ENCODE measurements at places on chromosomes 13 and 19. TPM values are rescaled to one million over a fixed set of nuclear protein-coding genes. Genes with fewer than 3 reads are reported as not detected.
A peak's percentile ranks its signal among the peaks of the same experiment; 100 is the strongest.

UFM1 gene
- 17.0 TPM for polyA plus RNA-seq

SIAH3 gene
- polyA plus RNA-seq, result 0.08 TPM

RUBCNL gene
- polyA plus RNA-seq, result 0.07 TPM

ADGRE1 gene
- 11.2 TPM for polyA plus RNA-seq

WDR87 gene
- polyA plus RNA-seq, result not detected

MAMSTR gene
- 1.1 TPM for polyA plus RNA-seq

TNFSF9 gene
- 9.9 TPM for polyA plus RNA-seq

GRCh38 chr19:1843646-1844394, 4.5 kb downstream of the REXO1 start:
- 0 out of 2 replicates have a peak, but pooled peaks cover 7% of the 10 kb centered on the region for H3K4me1 ChIP-seq
- no peaks in the 10 kb centered on the region for H3K27me3 ChIP-seq
- no peaks in the 10 kb centered on the region for H3K36me3 ChIP-seq
- H3K4me3 ChIP-seq, result no peak overlapping the region
- no peak for DNase-seq
- H3K27ac ChIP-seq, result no peak overlapping the region

DNA sequence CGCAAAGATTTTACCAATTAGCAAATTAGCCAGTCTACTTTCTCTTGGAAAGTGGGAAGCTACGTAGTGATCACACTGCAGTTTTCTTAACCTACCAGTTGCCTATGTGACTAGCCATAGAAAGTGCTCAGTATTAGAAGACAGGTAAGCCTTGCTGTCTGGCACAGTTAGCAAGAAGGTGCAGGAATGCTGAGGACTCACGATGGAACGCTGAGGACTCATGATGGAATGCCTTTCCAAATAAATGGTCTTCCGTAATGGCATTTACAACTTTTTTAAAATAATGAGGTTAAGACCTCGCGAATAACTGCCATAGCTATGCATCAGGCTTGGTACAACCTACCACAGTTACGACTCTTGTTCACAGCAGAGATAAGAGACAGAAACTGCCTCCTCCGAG, 1645.6 kb upstream of the MIR17HG start:
- no peaks in the 10 kb centered on the region for H3K27me3 ChIP-seq
- no peak overlapping the region for H3K27ac ChIP-seq
- no peaks in the 10 kb centered on the region for H3K36me3 ChIP-seq
- no peak for DNase-seq

DNA sequence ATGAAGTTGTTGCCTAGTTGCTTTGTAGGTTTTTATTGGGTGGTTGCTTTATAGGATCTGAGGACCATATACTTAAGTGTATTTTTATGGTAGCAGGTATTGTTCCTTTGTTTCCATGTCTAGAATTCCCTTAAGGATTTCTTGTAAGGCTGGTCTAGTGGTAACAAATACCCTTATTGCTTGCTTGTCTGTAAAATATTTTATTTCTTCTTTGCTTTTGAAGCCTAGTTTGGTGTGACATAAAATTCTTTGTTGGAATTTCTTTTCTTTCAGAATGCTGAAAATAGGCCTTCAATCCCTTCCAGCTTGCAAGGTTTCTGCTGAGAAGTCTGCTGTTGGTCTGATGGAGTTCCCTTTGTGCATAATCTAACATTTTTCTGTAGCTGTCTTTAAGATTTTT, 18.1 kb upstream of the ZSCAN5A start:
- H3K36me3 ChIP-seq, result no peaks in the 10 kb centered on the region
- no peak for DNase-seq
- no peaks in the 10 kb centered on the region for H3K4me1 ChIP-seq
- H3K4me3 ChIP-seq, result no peak overlapping the region

DNA sequence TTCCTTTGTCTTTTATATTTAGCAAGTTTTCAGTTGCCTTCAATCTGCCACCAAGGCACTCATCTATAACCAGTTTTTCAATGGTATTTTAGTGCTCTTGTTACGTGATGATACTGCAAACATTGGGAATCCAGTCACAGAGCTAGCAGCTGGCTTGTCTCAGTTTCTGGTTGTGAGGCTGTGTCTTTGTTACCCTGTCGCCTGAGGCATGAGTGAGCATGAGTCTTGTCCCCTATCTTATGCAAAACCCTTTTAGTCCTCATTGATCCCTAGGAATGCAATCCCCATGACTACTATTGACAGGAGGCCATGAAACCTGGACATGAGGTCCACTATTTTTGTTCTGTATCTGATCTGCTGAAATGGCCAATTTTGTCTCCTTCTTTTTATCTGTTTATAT, 391.0 kb downstream of the LMO7 start:
- no peaks in the 10 kb centered on the region for H3K27me3 ChIP-seq
- no peak for DNase-seq
- no peak overlapping the region for H3K27ac ChIP-seq
- H3K4me3 ChIP-seq, result no peak overlapping the region
- no peaks in the 10 kb centered on the region for H3K4me1 ChIP-seq

DNA sequence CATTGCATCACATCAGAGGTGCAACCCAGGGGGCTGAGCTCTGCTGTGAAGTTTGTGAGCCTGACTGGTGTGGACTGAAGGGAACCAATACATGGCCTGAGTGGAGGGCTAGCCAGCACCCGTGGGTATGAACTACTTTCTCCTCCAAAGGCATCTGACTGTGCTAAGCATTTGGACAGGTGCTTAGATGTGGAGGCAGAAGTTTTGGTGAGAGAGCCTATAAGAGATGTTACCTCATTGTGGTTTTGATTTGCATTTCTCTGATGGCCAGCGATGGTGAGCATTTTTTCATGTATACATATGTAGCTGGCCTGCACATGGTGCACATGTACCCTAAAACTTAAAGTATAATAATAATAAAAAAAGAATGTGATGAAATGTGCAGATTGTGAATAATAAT, 46.9 kb downstream of the TEX29 start:
- no peaks in the 10 kb centered on the region for H3K4me1 ChIP-seq
- no peak overlapping the region for H3K4me3 ChIP-seq
- no peaks in the 10 kb centered on the region for H3K36me3 ChIP-seq
- no peak overlapping the region for H3K27ac ChIP-seq

DNA sequence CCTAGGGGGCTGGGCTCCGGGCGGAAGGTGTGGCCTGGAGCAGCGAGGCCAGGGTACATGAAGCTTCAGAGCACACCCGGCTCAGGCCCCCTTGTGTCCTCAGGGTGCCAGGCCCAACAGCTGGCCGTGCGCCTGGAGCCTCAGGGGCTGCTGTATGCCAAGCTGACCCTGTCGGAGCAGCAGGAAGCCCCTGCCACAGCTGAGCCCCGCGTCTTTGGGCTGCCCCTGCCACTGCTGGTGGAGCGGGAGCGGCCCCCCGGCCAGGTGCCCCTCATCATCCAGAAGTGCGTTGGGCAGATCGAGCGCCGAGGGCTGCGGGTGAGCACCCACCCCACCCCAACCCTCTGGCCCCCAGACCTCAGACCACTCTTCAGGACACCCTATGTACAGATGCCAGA, 3.2 kb downstream of the SYDE1 start:
- H3K4me3 ChIP-seq, result no peak overlapping the region
- H3K27me3 ChIP-seq, result no peaks in the 10 kb centered on the region
- no peak overlapping the region for H3K27ac ChIP-seq
- peaks cover 36% of the 10 kb centered on the region for H3K36me3 ChIP-seq
- DNase-seq, result peak; percentile 23
- H3K4me1 ChIP-seq, result no peaks in the 10 kb centered on the region

DNA sequence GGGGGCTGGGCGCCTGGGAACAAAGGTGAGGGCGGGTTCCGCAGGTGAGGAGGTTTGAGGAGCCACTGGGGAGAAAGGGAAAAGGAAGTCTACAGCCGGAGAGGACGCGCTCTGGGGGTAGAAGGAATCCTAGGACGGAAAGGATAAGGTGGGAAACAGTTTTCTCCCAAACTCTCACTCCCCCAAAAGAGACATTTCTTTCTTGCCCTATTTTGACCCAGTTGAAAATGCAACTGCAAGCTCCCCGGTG, 651 bp upstream of the POLR1D start:
- no peak for DNase-seq
- peaks cover 9% of the 10 kb centered on the region for H3K4me1 ChIP-seq
- H3K36me3 ChIP-seq, result peaks cover 21% of the 10 kb centered on the region

DNA sequence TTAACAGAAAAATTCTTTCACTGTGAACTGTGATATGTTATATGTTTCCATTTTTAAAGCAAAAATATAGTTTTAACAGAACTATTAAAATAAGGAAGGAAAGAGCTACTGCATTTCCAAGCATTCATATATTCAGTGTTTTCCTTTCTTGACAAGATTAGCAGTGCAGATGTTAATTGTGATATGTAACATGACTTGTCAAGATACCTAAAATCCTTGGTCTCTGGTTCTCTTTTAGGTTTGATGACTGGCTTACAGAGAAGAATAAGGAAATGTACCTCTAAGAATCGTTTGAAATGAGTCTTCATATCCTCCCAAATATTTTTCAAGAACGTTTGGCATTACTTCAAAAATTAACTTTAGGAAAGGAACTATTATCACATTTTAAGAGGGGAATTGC, 907.2 kb downstream of the PCDH9 start:
- H3K36me3 ChIP-seq, result no peaks in the 10 kb centered on the region
- H3K27ac ChIP-seq, result no peak overlapping the region
- DNase-seq, result no peak

DNA sequence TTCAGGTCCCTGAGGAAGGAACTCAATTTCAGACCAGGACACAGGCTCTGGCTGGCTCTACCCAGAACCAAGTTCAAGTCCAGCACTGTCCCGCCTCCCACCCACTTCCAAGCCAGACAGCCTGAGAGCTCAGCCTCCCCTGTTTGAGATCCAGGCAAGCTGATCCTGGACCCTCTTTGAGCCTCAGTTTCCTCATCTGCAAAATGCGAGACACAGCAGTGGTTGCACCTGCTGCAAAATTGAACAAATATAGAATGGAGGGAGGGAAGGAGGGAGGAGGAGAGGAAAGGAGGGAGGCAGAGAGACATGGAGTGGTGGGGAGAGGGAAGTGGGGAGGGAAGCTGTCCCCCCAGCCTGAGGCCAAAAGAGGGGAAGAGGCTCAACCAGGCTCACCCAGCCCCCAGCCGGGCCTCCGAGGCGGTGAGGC, 751 bp downstream of the TMEM221 start:
- DNase-seq, result no peak
- no peaks in the 10 kb centered on the region for H3K4me1 ChIP-seq
- no peak overlapping the region for H3K27ac ChIP-seq
- H3K4me3 ChIP-seq, result no peak overlapping the region

GRCh38 chr19:5336195-5336965, 4.2 kb downstream of the PTPRS start:
- no peak overlapping the region for H3K27ac ChIP-seq
- no peak overlapping the region for H3K4me3 ChIP-seq
- no peaks in the 10 kb centered on the region for H3K36me3 ChIP-seq

DNA sequence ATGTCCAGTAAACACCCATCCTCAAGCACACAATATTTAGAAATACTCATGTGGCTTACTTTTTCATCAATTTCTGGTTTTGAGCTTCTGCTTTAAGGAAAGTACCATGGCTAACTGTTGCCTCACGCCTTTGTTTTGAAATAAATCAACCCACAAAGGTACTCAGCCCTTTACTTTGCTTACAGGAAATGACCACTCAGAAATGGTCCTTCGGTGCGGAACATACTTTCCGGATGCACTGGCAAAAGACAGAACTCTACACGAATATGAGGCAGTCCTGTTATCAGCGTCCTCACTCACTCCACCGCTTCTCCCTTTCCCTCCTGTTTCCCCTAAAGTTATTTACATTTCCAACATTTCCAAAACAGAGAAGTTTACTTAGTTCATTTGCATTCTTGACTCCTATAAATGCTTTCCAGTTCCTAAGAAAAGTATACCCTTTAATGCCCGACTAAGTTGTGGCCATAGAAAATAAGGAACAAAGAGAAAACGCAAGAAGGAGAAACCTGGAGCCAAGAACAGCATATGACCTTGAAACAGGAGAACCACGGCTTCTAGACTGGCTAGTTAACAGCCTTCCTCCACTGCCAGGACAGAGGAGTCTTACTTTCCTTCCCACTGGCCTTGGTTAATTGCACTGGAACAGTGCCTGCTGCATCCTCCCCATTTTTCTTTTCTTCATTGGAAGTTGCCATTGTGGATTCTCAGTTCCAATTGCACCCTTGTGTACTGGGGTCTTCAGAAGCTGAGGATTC, 10.6 kb downstream of the FPR2 start:
- peaks cover 24% of the 10 kb centered on the region for H3K27me3 ChIP-seq
- H3K36me3 ChIP-seq, result no peaks in the 10 kb centered on the region
- H3K4me1 ChIP-seq, result no peaks in the 10 kb centered on the region
- DNase-seq, result no peak
- no peak overlapping the region for H3K4me3 ChIP-seq

- no peak overlapping the region for H3K27ac ChIP-seq
- H3K36me3 ChIP-seq, result no peaks in the 10 kb centered on the region
- H3K4me3 ChIP-seq, result no peak overlapping the region
- DNase-seq, result no peak
Observed at GRCh38 chr19:11387162-11388034, 3.3 kb upstream of the EPOR start.

DNA sequence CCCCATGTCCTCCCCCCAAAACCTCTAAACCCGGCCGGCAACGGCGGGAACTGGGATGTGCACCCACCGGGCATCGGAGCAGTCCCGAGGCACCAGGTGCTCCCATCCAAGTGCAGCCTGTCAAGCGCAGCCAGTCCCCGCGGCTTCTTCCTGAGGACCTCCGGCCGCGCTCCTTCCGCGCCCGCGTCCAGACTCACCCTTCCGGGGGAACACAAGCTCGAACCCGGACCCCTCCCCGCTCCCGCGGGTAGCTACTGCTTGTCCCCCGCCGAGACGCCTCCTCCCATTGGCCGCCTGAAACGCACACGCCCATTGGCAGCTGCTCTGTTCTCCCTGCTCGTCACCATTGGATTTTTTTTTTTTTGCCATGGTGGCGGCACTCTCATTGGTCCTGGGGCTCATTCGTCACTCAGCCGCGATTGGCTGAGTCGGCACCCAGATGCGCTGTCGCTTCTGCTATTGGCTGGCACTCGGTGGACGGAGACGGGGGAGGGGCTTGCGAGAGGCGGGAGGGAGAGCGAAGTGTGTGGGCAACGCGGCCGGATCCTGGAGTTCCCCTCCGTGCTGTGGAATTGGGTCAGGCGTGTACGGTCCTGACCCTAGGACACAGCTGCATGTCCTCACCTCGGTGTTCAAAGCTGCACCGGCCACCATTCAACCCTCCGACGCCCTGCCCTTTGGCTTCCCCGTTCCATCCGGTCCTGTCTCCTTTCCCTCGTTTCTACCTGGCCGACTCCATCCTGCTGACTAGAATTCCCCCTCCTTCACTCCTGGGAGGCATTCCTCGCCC, at the start of gene TYK2:
TSS of gene TYK2 (minus strand) at position 260 of the 790 bp plus-strand sequence. CDS start 2,166 bp downstream, outside the sequence.
- peak within 1 kb of the TSS; percentile 83 for H3K4me3 ChIP-seq
- peaks cover 3% of the 10 kb centered on the region for H3K36me3 ChIP-seq
- H3K27me3 ChIP-seq, result no peaks in the 10 kb centered on the region
- peak within 1 kb of the TSS; percentile 67 for H3K27ac ChIP-seq

Measured in SK-N-SH (cell line).